ENCODE measurements at places on chromosomes 3 and 15. TPM values are rescaled to one million over a fixed set of nuclear protein-coding genes. Genes with fewer than 3 reads are reported as not detected.

AQP9 gene
- total RNA-seq, result not detected

SLC27A2 gene
- 5.9 TPM for total RNA-seq

KIF7 gene
- 15.5 TPM for total RNA-seq

CX3CR1 gene
- total RNA-seq, result 0.21 TPM

DNA sequence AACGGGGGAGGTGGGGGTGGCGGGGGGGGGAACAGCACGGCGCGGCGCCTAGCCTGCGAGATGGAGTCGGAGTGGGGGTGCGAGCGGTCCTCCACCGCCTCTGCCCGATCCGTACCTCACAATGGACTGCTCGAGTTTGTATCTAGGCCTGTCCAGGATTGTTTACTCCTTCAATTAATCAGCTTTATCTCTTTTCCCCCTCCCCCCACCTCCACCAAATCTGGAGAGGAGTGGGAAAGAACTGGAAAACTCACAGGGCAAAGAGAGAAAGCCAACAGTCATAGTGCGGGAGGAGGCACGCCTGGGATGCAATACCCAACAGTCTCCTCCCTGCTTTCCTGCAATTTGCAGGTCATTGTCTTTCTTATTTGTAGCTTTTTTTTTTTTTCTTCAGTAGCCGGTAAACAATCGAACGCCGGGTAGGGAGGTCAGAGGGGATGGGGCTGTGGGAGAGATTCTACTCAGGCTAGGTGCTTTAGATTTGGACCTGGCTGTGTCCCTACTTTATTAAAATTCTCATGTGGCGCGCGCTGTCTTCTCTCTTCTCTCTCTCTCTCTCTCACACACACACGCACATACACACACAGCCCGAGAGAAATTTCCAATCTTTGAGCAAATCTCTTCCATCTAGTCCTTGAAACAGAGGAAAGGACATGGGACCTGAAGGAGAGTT is 6.9 kb upstream of the MEIS2 start:
- no peak for DNase-seq

GRCh38 chr3:59514865-59515482 is 465.1 kb upstream of the CFAP20DC start:
- no peak for DNase-seq

DNA sequence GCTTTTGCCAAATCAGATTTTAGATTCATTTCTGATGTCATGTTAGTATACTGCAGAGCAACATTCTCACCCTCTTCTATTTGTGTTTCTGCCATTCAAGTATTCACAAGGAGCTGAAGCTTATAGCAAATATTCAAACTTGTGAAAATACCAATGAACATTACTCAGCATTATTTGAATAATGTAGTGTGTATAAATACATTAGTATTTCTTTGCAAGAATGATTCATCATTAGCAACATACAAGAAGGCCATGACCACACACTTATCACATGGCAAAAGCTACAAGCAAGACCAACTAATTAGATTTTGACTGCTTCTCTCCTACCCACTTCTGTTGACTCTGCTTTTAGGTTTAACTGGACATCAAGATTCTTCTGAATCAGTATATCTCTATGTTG is 124.9 kb downstream of the IGSF11 start:
- DNase-seq, result no peak

- peak; percentile 96 for DNase-seq
Measured at GRCh38 chr15:101652098-101652785, at the start of gene TM2D3. Gene TM2D3, minus strand, starts transcription at chr15:101652381. Its CDS starts 20 bp downstream, at chr15:101652361.

DNA sequence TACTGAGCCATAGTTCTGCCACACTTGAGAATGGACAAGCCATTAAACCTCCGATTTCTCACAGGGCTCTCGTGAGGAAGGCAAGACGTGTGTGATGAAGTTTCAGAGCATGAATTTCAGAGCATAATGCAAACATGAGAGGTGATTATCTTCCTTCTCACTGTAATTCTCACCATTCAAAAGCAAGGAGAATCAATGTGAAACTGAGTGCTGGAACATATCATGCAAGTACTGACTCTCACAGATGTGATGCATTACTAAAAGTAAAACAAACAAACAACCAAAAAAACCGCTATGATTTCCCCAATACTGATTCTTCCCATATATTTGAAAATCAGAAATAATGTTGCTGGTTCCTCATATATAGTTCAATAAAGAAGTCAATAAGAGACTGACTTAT is 23.7 kb downstream of the P3H2 start:
- no peak for DNase-seq

GRCh38 chr3:7461202-7461825 is 600.4 kb downstream of the GRM7 start:
- DNase-seq, result no peak

GRCh38 chr3:14806641-14807263 is 12.0 kb upstream of the FGD5 start:
- no peak for DNase-seq

DNA sequence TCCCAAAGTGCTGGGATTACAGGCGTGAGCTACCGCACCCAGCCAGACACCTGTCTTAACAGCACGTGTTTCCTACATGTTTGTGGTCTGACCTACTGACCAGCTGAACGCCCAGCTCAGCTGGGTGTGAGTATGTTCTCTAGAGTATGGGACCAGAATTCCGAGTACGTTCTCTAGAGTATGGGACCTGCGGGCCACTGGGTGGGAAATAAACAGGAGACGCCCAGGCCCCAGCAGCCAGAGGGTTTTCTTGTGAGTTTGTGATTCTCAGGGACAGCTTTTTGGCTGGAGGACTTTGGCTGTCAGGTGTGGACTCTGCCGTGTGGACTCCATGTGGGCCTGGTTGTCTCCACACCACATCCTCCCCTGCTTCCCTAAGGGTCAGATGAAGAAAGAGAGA is 87.3 kb downstream of the CHRD start:
- no peak for DNase-seq

DNA sequence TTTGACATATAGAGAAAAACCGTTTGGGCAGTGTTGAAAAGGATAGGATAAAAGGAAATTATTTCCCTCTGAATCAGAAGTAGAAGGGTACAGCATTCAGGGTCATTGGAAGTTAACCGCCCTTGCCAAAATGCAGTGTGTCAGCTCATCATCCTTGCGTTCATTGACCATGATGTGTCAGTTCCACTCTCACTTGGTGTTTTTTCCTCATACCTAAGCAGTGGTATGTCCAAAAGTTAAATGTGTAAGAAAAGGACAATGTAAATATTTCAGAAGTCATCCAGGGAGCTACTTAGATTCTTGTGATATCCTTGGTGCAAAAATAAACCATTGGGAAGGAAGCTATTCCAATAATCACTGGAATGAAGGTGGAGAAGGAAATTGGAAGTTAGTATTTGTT is 50.7 kb downstream of the MAP6D1 start:
- no peak for DNase-seq

DNA sequence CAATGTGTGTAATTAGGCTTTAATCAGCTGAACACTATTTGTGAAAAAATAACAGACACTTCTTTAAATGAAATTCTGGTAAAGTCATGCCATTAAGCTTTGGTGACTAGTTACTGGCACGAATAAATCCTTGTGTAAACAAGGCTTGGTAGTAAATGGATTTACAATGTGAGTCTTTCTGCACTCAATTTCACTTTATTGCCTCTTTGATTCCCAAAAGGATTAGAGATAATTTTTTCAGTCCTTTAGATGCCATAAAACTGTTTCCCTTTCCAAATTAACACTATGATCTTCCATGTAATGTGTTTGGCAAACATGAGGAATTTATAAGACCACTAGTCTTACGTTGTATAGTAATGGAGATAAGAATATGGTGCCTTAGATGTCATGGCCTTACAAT is 339.5 kb upstream of the DNAJC19 start:
- no peak for DNase-seq

GRCh38 chr3:57803647-57804081 is 47.6 kb downstream of the SLMAP start:
- DNase-seq, result no peak

Data from type B pancreatic cell (in vitro differentiated cells).